HCEC 1CT (cell line): ENCODE measurements at places on chromosomes 11 and 22.
A peak's percentile ranks its signal among the peaks of the same experiment; 100 is the strongest.

DNA sequence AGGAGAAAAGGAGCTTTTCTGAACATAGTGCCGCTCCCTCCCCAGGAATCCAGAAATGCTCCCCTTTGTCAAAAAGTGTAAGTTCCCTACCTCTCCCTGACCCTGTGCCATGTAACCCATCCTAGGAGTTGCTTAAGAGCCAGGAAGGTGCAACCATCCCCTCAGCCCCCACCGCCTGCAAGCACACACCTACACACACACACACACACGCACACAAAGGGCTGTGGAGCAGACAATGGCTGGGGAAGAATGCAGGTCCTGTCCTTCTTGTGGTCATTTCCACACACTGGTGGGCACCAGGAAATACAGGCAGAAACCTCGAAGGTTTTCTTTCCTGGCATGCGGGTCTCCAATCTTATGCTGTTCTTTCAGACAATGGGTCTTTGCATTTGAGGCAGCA, 1.2 kb downstream of the P2RX3 start:
- DNase-seq: no peak

DNA sequence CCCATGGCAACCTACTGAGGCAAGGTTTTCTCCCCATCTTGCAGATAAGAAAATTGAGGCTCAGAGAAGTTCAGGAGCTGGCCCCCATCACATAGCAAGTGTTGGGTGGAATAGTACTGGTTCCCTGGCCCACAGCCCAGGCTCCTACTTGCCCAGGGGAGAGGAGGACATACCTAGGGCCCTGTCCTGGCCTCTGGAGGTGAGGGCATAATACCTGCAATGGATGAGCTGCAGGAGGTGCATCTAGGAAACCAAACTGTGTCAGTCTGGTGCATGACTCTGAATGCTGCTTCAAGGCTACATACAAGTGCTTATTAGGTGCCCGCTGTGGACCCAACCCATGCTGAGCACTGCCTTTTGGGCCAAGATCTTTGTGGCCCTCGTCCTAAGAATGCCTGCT, 40.0 kb upstream of the TPBGL start:
- no peak for DNase-seq

DNA sequence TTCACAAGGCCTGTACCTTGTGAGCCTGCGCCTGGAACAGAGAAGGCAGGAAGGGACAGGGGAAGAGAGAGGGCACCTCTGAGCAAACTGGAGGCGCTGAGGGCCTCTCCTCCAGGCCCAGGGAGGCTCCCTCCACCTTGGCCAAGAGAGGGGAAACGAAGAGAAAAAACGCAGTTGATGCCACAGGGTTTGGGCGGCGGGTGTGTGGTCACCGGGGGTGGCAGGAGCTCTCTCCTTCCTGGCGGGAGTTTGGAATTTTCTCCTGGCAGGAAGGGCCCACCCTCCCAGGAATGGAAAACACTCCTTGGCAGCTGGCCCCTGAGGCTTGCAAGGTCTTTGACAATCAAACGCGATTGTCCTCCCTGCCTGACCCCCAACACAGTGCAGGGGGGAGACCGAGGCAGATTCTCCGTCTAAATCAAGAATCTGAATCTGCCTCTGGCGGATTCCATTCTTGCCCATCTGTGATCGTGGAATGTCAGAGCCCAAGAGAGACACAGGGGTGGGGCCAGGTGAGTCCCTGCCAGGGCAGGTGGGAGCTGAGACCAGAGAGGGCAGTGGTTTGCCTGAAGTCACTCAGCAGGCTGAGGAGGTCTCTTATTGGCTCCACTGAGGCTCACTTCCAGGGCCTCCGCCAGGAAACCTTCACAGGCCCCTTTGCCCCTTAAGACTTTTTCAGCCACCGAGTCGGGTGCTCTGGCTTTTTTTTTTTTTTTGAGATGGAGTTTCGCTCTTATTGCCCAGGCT, 21.0 kb downstream of the RPL3 start:
- no peak for DNase-seq

- DNase-seq: no peak
These were observed 21.0 kb upstream of the HSPA8 start for GRCh38 chr11:123082977-123083376.

DNA sequence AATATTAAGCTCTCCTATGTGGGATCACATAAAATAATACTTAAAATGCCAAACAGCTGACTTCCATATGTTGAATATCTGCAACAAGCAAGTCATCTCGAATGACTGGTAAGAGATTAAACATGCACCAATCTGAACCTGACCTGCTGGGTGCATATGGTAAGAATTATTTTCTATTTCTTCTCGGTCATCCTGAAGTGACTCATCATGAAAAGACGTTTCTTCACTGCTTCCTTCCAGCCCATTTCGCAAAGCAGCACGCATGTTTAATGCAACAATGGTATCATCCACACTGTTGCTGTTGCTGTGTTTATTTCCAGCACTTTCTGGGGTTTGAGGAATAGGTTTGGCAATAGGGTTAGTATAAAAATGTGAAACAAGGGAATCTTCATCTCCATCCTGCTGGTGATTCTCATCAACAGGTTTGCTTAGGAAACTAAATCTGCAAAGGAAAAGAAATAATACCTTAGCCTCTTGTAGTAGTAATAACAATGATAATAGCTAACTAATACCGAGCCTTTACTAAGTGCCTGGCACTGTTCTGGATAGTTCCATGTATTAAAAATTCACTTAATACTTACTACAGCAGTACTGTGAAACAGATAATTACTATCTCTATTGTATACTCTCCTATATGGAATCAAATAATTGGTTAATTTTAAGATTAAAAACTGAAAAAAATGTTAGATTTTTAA, 52.0 kb upstream of the CHRNA10 start:
- DNase-seq: peak; percentile 99

GRCh38 chr22:19510919-19511341, 13.3 kb downstream of the CLDN5 start:
- DNase-seq: peak; percentile 18

GRCh38 chr22:38570779-38571364, 889 bp upstream of the DMC1 start:
- peak; percentile 35 for DNase-seq

- no peak for DNase-seq
These were observed 87.5 kb upstream of the TBCEL start for GRCh38 chr11:120936356-120936755.

DNA sequence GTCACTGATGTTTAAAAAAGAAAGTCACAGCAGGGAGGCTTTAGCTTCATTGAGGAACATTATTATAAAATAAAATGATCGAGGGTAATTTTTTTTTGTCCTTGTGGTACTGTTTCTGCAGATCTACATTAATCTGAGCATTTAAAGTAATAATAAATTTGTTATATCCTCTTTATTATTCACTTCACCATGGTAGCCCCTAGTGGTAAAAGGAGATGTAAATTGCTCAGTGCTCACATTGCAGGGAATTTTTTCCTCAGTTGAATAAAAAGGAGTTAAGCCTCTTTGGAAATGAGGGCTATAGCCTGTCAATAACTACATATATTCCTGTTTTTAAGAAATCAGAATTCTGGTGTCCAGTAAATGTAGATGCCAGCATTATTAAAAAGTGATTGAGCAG, 99.7 kb upstream of the VPREB1 start:
- no peak for DNase-seq

- no peak for DNase-seq
These were observed 31.5 kb upstream of the CAT start for GRCh38 chr11:34407121-34407813.

GRCh38 chr22:43293259-43293654, 49.9 kb downstream of the SCUBE1 start:
- DNase-seq: no peak

DNA sequence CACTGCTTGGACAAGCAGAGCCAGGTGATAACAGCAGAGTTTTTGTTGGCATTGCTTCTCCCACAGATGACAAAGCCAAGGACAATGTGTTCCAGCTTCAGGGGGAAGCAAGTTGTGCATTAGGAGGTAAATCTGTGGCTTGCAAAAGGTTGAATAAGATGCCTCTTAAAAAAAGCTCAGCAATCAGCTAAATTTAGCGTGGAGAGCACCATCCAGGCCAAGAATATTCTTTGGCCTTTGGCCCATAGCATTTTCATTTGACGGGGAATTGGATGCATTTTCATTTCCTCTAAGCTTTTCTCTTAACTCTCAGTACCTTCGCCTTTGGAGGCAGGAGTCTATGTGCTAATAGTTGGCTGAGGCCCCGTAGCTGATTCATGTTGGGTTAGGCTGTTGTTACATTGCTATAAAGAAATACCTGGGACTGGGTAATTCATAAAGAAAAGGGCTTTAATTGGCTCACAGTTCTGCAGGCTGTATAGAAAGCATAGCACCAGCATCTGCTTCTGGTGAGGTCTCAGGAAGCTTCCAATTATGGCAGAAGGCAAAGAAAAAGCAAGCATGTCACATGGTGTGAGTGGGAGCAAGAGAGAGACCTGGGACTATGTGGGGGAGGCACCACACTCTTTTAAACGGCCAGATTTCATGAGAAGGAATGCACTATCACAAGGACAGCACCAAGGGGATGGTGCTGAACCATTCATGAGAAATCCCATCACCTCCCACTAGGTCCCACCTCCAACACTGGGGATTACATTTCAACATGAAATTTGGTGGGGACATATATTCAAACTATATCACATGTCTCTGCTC, 350.1 kb upstream of the C11orf87 start:
- no peak for DNase-seq

DNA sequence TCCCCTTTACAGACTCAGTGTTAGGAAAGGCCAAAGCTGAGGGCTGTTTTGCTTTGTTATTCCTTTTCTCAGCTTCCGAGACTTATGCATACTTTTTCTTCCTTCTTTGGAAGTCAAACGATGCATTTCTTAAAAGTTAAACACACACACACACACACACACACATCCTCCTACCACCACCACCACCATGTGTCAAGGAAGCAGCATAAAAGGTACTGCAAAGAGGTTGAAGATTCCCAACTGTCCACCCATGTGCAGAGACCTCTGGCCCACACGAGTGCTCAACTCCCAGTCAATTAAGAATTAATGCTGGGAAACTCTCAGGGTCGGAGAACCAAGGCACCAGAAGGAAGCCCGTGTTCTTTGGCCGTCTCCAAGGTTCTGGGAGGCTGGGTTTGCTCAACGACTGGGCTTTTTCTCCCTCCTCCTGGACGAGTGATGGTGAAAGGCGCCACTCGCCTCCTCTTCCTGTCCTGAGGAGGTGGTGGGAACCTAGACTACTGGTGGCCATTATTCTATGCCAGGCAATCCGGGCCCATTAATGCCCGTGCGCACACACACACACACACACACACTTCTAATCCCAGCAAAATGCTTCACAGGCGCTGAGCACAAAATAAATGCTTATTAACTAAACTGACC, 15.1 kb downstream of the MN1 start:
- DNase-seq: no peak

DNA sequence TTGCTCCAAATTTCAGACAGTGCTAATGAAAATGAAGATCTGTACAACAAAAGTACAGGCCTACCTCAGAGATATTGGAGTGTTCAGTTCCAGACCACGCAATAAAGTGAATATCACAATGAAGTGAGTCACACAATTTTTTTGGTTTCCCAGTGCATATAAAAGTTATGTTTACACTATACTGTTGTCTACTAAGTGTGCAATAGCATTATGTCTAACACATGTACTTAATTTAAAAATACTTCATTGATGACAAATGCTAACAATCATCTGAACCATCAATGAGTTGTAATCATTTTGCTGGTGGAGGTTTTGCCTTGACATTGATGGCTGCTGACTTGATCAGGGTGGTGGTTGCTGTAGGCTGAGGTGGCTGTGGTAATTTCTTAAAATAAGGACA, 60.6 kb upstream of the E2F8 start:
- DNase-seq: peak; percentile 52

GRCh38 chr11:110501428-110501827, 71.7 kb downstream of the FDX1 start:
- no peak for DNase-seq
